ENCODE measurements at places on chromosomes 6 and 20.

- DNase-seq, result no peak
Observed at GRCh38 chr6:123962508-123962907, 158.8 kb downstream of the NKAIN2 start.

DNA sequence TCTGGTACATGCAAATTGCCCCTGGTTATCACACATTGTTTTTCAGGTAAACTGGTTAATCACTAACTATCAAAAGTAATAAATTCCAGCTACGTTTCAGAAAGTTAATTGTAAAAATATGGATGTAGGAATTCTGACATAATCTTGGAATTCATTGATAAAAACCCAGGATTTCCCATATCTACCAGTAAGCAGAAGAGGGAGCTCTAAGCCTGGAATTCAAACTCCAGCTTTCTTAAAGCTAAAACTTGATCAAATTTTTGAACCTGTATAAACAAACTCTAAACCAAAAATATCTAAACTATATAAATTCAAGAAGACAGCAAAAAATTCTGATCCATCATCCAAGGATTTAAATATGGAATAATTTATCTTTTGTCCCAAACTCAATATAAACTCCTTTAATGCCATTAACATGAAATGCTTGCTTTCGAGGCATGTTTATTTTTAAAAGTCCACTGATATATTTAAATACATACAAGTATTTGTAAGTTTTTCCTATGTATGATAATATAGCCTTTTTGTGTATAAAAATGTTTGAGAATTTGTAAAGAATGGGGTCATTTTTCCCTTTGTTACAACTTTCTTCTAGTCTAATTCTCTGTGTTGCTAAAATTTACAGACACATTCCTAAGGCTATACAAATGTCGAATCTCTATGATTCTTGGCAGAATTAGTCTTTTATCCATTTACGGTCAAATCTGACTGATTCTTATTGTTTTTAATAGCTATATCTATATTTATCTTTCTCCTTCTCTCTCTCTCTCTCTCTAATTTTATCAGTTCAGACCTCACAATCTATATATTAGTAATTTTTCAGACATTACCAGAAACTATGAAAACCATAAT, 91.4 kb upstream of the RNF217 start:
- DNase-seq, result no peak

DNA sequence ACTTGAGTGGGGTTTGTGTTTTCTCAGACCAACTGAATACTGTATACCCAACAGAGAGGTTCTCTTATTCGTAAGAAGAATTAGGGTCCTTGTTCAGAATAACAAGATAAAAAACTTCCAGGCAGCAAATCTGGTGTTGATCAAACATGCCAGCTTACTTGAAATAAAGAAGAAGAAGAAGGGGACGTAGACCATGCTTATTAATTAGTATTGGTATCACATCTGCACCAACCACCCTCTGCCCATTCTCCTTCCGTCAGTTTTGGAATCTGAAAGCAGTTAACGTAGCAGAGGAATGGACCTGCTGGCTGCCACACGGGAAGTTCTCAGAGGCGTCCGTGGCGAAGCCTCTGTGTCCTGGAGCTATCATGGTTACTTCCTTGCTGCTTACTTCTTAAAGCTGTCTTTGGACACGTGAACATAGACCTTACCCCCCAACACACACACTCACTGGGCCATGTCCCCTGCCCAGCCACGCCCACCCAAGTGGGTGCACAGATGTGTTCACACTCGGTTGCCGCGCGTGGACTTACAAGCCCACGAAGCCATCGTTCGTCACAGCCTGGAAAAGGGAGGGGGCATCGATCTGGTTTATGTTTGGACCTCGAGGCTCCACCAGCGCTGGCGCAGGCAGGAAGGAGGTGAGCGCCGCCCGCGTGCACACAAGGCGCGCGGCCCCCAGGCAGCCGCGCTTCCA, 4.1 kb upstream of the DLL1 start:
- no peak for DNase-seq

GRCh38 chr6:116596815-116597214, 19.5 kb upstream of the RSPH4A start:
- DNase-seq, result no peak

GRCh38 chr20:54350415-54350814, 125.0 kb upstream of the DOK5 start:
- no peak for DNase-seq

DNA sequence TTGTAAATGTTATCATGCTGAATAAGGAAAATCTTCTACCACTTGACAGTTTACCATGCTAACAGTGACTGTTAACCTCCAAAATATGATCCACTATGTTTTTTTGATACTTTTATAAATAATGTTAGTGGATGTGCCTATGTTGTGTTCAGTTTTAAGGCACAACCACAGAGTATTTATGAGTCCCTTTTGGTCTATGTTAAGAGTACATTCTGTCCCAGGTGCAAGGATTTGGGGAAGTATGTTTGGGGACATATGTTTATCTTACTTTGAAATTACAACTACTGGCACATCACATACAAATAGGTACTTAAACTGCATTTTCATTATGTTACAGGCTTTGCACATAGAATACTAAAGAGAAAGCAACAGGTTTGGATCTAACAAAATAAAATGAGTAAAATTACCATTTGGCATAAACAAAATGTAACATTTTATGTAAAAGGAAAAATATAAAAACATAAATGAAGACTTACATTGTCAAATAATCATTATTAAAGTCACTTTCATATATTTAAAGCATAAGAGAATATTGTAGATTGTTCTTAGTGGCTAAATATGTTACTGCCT, 71.2 kb downstream of the SESN1 start:
- no peak for DNase-seq

GRCh38 chr20:5056801-5057599, 55.7 kb upstream of the SLC23A2 start:
- peak; percentile 75 for DNase-seq

GRCh38 chr20:20184706-20185105, 132.4 kb downstream of the CFAP61 start:
- DNase-seq, result no peak

GRCh38 chr6:134853111-134854055, 96.5 kb downstream of the ALDH8A1 start:
- DNase-seq, result no peak

DNA sequence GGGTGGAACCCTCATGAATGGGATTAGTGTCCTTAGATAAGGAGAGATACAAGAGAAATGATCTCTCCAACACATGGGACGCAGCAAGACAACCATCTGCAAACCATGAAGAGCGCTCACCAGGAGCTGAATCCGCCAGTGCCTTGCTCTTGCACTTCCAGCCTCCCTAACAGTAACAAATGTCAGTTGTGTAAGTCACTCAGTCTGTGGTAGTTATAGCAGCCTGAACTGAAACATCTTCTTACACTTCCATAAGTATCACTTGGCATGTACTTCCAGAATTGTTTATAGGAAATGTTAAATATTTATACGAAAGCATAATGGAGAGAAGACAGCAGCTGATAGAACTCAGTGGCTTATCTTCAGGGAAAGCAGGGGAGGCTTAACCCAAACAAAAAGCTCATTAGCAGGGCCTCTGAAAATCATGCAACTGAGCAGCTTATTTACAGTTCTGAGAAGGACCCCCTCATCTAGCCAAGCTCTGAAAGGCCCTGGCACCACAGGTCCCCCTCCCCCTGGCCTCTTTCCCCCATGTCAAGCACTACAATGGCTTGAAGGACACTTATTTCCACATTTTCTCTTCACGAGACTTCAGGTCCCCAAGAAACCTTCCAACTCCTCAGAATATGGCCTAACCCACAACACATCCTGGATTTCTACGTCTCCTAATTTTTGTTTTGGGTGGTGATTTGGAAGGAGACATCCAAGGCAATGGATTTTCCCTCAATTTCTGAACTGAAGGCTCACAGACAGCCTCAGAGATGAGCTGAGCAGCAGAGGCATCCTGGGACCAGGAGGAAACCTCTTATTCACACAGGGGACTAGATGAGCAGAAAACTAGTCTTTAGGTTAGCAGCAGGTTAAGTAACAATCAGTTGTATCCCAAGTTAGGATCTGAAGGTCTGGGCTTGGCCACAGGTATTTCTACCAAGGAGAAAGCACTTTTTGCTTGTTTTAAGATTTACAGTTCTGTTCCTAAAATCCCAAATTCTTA, 49.1 kb downstream of the GCLC start:
- DNase-seq, result no peak

DNA sequence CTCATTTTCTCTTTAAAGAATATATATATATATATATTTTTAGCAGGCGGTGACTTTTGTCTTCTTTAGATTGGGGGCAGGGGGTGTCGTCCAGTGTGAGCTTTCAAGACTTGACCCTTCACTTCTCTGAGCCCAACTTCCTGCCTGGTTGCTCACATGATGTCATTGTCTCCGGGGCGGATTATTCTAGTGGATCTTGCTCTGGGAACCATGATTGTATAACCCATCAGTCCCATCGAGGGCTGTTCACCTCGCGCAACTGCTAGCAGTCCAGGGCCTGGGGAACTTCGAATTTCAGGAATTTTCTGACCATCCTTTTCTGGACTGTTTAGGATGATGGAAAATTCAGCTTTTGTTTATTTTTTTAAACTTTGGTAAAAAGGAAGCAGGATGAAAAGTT, 1.0 kb downstream of the IGF2R start:
- DNase-seq, result no peak

GRCh38 chr6:153698001-153698400, 341.0 kb upstream of the OPRM1 start:
- no peak for DNase-seq

GRCh38 chr6:18031189-18031588, 43.8 kb upstream of the KIF13A start:
- DNase-seq, result no peak

GRCh38 chr20:15814360-15814759, 758.9 kb downstream of the KIF16B start:
- no peak for DNase-seq

DNA sequence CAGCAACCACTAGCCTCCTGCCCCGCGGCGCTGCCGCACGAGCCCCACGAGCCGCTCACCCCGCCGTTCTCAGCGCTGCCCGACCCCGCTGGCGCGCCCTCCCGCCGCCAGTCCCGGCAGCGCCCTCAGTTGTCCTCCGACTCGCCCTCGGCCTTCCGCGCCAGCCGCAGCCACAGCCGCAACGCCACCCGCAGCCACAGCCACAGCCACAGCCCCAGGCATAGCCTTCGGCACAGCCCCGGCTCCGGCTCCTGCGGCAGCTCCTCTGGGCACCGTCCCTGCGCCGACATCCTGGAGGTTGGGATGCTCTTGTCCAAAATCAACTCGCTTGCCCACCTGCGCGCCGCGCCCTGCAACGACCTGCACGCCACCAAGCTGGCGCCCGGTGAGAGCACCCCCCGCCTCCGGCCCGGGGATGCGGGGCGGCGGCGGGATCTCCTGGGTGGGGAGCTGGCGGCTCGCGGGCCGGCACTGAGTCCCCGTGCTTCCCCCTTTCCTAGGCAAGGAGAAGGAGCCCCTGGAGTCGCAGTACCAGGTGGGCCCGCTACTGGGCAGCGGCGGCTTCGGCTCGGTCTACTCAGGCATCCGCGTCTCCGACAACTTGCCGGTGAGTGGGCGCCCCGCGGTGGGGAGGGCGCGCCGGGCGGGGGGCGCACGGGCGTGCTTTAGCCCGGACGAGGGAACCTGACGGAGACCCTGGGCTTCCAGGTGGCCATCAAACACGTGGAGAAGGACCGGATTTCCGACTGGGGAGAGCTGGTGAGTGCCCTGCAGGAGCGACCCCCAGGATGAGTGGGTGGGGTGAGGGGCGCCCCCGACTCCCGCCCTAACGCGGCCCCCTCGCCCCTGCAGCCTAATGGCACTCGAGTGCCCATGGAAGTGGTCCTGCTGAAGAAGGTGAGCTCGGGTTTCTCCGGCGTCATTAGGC, 585 bp downstream of the PIM1 start:
- DNase-seq, result peak; percentile 83

DNA sequence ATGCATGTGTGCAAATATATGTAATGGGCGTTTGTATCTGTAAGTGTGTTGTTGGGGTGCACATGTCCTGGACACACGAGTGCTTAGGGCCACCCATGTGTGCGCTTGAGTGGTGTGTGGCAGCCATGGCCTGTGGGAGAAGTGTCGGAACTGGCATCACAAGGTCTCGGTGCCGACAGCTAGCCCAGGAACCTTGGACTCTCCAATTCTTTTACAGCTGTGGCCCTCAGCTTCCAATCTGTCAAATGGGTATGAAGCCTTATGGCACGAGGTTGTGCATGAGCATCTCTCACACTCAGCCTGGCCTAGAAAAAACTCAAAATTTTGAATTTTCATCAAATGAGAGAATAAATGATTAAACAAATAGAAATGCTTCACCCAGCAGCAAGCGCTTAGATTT, 42.0 kb downstream of the SPDEF start:
- no peak for DNase-seq

GRCh38 chr20:59165891-59166709, 2.5 kb downstream of the ZNF831 start:
- peak; percentile 52 for DNase-seq

DNA sequence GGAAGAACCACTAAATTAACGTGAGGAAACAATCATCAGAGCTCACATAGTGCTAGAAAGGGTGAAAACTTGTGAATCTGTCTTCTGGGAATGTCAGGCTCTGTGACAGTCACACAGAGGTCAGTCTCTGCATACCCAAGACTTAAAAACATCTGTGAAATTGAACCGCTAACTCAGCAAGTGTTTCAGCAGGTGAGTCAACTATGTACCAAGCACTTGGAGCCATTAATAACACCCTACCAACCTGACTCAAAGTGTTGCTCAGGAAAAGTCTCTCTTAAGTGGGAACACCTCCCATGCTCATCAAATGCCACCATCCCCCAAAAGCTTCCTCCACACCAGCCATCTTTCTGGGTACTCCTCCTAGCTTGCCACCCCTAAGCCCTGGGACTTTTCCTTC, 92.3 kb upstream of the CARMIL1 start:
- DNase-seq, result no peak

GRCh38 chr6:41269716-41270115, 16.8 kb downstream of the TREM1 start:
- no peak for DNase-seq

DNA sequence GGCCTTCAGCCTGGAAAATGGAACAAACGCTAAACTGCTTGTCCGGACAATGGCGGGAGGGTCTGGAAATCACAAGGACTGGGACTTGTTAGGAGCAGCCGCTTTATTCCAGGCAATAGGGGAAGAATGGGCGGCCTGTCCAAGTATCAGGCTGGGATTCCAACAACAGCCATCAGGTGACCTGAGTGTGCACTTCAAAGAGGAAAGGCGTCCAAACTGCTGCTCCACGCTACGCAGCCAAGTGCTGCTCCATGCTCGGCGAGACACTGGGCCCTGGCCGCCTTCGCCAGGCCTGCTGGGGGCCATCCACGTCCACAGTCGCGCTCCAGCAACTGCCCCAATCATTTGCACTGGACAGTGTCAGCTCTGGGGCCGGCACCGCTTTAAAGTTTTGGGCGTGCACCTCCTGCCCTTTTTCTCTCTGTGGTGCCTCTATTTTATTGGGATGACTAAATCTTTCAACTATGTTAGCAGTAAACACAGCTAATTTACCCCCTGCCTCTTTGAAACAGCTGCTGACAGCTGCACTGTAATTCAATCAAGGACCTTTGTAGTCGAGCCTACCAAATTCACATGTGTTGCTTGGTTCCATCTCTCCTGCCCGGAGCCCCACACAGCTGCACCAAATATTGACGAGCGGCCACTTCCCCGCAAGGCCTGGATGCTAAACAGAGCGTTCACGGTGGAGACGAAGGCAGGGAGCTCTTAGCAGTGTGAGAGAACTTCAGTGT, 98.3 kb downstream of the BMP7 start:
- DNase-seq, result no peak

- no peak for DNase-seq
Observed at GRCh38 chr6:28782113-28782673, 141.6 kb downstream of the TRIM27 start.

GRCh38 chr6:72580281-72580940, 41.5 kb upstream of the KCNQ5 start:
- no peak for DNase-seq

GRCh38 chr20:40689100-40689942, at the start of gene MAFB:
Gene MAFB (minus strand): TSS chr20:40689236. CDS start chr20:40688850, 386 bp downstream.
- peak; percentile 75 for DNase-seq

All from activated CD8-positive, alpha-beta memory T cell treated with anti-CD3 and anti-CD28 coated beads, Interleukin-2, amount 50 U/mL, for 48 hours (primary cell).